ENCODE measurements at places on chromosomes 3 and 15.

GRCh38 chr3:144085964-144086363 is 114.3 kb downstream of the DIPK2A start:
- no peak for DNase-seq

GRCh38 chr15:44450172-44450571 is 22.7 kb downstream of the CTDSPL2 start:
- no peak for DNase-seq

GRCh38 chr3:177931346-177931745 is 604.9 kb upstream of the KCNMB2 start:
- DNase-seq: no peak

DNA sequence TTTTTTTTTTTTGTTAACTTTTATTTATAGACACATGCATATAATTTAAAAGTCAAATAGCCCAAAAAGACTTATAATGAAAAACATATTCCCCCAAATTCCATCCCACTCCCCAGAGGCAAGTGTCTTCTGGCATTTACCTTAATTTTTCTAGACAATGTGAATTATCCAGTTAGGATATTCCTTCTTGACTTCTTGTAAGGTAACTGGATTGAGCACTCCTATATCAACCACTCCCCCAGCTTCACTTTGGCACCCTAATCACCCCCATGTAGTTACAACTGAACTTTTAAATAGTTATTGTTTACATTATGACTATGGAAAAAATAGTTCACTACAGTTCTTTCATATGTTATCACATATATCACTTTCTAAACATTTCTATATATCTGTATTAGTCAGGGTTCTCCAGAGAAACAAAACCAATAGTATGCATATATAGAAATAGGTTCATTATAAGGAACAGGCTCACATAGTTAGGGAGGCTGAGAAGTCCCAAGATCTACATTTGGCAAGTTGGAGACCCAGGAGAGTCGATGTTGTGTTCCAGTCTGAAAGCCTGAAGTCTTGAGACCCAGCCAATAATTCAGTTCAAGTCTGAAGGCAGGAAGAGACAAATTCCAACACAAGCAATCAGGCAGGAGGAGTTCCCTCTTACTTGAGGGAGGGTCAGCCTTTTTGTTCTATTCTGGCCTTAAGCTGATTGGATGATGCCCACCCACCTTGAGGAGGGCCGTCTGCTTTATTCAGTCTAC is 175.8 kb downstream of the THSD4 start:
- no peak for DNase-seq

GRCh38 chr3:174100744-174101143 is 703.2 kb downstream of the NLGN1 start:
- DNase-seq: no peak

- no peak for DNase-seq
These were observed 19.0 kb downstream of the POPDC2 start for GRCh38 chr3:119641416-119641815.

DNA sequence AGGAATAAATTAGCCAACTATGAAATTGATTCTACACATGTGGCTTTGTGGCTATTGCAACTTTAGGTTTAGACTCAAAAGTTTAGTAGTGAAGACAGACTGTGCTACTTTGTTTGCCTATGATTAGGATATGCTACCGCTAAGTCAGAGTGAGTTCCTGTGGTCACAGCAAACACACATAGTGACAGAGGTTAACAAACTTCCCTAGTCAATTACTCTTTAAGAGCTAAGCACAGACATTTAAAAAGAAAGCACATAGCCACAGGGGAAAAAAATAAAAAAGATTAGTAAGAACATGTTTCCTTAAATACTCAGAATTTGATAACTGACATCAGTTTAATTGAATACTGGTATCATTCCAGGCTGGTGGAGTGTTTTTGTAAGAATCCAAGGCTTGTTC is 207.1 kb downstream of the GBE1 start:
- DNase-seq: no peak

GRCh38 chr3:186217820-186218164 is 108.9 kb upstream of the ETV5 start:
- DNase-seq: no peak

- no peak for DNase-seq
These were observed 38.9 kb downstream of the TICRR start for GRCh38 chr15:89614164-89614563.

DNA sequence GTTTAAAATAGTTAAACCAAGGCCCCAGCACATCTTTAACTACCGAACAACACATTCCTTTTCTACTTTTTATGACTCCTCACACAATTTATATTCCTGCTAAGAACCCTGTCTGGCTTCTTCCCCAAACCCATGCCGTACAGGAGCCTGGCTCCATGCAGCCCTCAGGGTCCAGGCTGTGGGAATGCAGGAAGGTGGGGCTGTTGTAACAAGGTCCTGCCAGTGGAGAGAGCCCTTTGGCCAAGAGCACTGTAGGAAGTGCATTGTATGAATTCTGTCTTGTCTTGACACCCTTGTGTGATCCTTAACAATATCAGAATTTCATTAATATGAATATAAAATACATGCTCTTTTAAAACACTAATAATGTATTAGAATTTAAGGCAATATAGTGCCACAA is 563.8 kb downstream of the TBL1XR1 start:
- no peak for DNase-seq

Measured in SHP77 (cell line).